Esophagus squamous epithelium (tissue), 5 donors: ENCODE measurements at places on chromosomes 11 and 22.

- DNase-seq, result no peak
These were observed 110.9 kb downstream of the SWAP70 start for GRCh38 chr11:9774591-9775397.

DNA sequence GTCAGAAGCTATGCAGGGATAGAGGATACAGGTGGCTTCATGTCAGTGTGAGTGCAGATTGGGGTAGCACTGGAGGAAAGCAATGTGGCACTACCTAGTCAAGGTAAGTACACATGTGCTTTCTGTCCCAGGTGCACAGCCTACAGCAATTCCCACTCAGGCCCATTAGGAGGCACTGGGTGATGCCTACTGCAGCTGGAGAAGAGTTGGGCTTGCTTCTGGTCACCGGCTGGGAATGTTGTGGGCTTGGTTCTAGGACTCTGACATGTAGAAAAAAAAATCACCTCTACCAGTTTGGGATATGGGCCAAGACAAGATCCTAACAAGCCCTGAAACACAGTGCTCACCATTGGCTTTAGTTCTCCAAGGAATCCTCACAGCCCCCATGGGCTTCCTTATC lies 69.7 kb downstream of the TENM4 start:
- DNase-seq, result no peak

- no peak for DNase-seq
These were observed 86.7 kb downstream of the RPS6KA4 start for GRCh38 chr11:64445651-64446050.

DNA sequence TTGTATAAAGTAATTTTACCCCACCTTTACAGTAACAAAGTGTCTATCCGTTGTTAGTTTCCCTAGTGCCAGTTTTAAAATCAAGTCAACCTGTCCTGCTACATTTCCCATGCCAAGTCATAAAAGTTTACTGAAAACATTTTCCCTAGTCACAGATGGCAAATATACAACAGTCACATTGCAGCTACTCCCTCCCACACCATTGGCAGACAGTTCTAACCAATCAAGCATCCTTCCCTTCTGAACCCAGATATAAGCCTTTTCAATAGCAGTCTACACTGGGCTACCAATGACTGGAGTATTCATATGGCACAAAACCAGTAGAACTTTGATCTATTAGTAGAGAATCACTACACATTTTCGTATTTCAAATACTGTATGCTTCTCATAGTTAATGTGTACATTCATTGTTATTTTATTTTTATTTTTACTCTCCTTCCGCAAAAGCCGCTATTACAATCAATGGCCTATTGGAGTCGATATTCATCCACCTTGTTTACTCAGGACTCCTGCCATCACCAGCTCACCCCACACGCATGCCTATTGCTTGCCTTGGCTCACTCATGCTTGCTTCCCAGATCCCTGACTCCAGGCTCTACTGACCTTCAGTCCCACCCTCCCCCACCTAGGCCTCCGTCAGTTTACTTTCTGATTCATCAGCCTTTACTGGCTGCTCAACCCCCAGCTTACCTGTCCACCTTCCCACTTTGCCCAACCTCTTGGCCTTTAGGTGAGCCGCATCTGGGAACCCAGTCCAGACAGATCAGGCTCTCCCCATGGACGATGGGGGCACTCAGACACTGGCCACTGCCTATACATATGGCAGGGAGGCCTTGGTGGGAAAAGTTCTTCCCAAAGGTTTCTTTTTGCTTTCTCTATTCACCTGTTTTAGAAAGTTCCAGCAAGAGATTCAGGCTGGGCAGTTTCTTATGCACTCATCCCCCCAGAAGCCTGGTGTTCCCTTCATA lies 408.4 kb downstream of the SOX6 start:
- no peak for DNase-seq

GRCh38 chr11:93032580-93032979 lies 63.1 kb downstream of the MTNR1B start:
- no peak for DNase-seq

DNA sequence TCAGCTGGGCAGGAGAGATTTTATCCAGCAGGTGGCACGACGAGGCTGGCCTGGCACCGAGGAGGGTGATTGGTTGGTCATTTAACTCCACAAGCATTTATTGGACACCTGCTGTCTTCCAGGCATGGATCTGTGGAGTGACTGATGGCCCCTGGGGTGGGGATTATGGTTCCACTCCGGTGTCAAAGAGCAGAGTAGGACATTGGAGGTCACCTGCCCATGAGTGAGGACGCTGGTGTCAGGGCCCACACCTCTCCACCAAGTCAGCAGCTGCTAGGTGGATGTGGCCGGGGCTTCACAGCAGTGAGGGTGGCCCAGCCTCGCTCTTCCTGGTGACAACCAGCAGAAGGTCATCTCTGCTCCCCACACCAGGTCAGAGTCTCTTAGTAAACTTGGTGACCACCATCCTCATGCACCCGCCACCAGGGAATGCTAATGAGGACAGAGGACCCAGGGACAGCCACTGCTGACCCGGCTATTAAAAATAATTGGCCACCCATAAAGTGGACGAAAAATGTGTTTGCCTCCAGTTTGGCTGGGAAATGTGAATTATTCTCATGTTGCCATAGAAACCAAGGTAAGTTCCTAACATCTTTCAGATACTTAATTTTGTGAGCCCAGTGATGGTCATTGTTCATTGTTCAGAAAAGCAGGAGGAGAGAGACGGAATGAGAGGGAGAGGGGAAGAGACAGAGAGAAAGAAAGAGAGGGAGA lies 428.7 kb downstream of the TBC1D22A start:
- DNase-seq, result no peak

- DNase-seq, result no peak
These were observed 324.3 kb upstream of the SYN3 start for GRCh38 chr22:33382436-33382835.

GRCh38 chr22:20117633-20118299 lies 740 bp upstream of the TRMT2A start:
- DNase-seq, result no peak

- DNase-seq, result no peak
These were observed 24.2 kb downstream of the PPFIBP2 start for GRCh38 chr11:7538031-7538430.

- no peak for DNase-seq
These were observed 2254.0 kb downstream of the LRRC4C start for GRCh38 chr11:39205236-39205995.

DNA sequence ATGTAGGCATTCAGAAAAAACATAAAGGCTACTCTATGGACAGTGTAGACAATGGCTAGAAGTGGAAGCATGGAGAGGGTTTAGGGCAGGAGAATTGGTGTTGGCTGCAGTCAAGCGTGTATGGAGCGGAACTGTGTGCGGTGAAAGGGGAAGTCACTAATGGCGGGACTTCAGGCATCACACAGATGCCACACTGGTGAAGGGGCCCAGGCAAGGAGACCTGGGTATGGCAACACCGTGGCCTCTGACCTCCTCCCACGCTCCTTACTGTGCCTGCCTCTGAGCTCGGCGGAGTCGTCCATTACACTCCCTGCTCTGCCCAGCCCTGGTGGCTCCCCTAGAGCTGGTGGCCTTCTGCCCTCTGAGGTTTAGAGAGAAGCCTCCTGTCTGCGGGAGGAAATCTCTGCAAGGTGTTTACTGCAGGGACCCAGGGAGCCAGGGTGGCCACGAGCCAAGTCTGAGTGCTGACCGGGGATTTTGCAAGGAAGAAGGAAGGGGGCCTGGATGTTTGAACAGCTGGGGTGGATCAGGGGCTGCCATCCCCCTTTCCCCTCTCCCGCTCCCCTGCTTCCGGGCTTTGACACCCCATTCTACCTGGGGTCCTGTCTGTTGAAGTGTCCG lies 75.1 kb upstream of the TSPAN18 start:
- no peak for DNase-seq

DNA sequence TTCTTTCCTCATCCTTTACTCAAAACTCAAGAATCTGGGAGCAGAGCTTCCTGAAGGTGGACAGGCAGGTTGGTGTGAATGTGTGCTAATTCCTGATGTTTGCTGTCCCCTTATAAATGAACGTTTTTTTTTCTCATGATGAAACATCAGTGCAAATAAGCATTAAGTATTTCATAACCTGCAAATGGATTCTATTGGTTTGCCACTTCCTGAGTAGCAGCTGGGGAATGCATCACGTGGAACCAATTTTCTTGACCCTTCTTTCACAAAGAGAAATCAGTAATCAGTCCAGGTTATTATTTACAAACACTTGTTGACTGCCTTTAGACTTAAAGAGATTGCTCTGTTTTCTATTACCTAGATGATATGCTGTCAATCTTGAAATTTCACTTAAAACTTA lies 40.1 kb upstream of the SCN3B start:
- DNase-seq, result no peak

DNA sequence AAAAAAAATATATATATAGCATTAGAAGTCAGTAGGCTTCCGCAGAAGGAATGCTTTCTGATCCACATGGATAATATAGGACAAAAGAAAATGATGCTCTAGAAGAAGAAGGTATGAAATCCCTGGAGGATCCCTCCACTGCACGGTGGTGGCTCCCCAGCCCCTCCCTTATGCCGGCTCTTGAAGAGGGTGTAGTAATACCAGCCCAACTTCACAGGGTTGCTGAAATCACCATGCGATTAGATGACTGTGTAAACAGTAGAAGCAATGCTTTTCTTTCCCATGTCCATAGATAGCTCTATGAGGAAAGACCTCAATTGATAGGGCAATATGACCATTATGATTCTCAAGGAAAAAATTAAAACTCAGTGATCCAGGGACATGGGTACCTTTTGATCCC lies 3.2 kb upstream of the ETS1 start:
- no peak for DNase-seq

DNA sequence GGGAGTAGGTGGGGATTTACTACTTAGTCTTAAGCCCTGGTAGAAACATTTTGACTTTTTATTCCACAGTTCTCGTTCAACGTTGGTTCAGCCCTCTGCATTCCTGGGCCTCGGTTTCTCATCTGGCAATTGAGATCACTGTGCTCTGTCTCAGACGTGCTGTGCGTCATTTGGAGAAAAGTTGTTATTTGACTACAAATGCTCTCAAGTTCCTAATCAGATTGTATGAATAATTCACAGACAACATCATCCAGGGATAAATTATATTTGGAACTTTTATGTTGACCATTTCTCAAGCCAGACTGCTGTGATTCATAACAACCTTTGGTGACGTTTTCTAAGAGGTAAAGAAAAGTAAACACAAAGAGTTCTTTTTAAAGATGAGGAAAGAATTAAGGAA lies 69.2 kb downstream of the BLID start:
- no peak for DNase-seq

DNA sequence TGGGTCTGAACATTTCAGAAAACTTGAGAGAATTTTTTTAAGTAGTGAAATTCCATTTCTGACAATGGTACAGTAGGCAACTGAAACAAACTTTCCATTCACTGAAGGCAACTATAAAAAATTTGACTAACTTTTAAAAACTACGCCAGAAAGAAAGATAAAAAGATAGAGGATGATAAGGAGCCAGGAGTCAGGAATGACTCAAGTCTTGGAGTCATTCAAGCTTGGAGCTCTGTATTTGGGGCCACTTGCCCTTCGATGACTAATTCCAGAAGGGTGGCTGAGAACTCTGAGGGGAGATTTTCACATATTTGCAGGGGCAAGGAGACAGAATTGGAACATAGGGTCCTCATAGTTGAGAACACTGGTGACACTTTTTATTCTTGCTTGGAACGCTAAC lies 1083.2 kb upstream of the CNTN5 start:
- no peak for DNase-seq

- DNase-seq, result no peak
These were observed 483.3 kb upstream of the ARHGAP42 start for GRCh38 chr11:100203789-100204188.

DNA sequence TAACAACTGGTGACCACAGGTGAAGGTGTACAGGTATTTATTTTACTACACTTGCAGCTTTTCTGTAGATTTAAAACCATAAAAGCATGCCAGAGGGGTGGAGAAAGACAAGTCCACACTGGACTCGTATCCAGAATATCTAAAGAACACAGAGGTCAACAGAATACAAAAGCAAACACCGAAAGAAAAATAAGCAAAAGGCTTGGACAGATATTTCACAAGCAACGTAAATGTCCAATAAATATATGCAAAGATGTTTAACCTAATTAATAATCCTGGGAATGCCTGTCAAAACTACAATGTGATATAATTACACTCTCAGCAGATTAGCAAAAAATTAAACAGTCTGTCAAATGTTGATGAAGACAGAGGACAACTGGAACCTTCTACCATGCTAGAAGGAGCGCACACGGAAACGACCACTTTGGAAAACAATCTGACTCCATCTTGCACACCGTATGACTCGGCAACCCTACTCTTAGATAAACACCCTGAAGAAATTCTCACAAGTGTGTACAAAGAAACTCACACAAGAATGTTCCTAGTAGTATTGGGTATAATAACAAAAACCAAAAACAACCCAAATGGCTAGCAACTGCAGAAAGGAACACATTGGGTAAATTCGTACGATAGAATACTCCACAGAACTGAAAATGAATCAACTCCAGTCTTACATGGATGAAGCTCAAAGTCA lies 27.2 kb downstream of the GNB1L start:
- DNase-seq, result no peak

DNA sequence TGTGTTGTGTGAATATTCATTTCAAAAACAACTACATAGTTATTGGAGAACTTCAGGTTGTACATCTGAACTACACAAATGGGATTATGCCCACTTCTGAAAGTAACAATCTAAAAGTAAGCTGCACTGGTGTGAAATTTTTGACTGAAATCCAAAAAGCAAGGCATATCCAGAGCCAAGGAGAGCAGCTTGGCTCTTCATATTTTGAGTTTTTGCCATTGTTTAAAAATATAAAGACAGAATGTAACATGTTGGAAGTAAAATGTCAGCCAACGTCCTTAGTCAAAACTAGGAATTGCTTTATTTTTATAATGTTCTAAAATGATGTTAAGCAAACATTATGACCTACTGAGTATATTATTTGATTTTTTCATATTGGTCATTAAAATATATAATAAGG lies 45.8 kb upstream of the NOX4 start:
- DNase-seq, result no peak

GRCh38 chr11:121240650-121241303 lies 51.8 kb upstream of the SC5D start:
- no peak for DNase-seq

- no peak for DNase-seq
These were observed 47.7 kb upstream of the DBX1 start for GRCh38 chr11:20207781-20208621.

DNA sequence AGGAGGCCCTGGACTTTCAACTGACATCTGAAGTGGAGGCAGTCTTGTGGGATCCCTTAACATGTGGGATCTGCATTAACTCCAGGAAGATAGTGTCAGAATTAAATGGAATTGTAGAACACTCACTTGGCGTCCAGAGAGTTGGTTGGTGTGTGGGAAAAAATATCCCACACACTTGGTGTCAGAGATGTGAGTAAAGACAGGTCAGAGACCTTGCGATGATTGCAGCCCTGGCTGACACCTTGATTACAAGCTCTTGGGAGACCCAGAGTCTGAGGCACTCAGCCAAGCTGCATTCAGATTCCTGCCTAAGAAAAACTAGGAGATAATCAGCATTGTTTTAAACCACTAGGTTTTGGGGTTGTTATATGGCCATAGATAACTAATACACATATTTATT lies 7.2 kb upstream of the TPCN2 start:
- no peak for DNase-seq
